ENCODE measurements at places on chromosomes 4 and X.

DNA sequence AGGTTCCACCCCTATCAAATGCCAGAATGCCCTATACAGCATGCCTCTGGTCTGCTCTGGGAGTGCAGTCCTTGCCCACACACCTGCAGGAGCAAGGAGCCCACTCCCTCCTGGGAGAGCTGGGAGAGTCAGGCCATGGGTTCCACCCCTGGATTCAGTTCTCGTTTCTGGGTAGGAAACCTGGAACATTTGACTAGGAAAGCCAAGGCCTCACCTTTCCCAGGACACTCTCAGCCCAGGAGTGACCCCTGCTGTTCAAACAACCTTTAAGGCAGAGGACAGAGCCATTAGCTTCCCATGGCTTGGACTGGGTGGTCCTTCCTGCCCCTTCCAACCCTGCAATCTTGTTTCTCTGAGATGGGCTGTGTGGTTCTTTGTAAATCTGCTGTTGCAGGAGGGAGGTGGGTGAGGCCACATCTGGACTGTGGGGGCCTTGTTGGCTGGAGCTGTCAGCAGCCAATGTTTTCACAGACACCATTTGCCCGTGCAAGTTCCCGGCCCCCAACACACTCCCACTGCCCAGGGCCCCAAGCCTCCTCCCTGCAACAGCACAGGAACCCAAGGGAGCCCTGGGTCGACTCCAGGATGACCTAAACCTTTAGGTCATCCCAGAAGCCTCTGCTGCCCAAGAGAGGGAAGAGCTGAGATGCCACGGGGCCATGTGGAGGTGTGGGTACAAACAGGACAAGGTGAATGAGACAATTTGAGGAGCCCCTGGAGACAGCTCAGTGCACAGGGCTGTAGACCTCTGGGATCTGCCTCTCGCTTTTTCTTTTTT, 104.4 kb downstream of the PJA1 start:
- DNase-seq = no peak

DNA sequence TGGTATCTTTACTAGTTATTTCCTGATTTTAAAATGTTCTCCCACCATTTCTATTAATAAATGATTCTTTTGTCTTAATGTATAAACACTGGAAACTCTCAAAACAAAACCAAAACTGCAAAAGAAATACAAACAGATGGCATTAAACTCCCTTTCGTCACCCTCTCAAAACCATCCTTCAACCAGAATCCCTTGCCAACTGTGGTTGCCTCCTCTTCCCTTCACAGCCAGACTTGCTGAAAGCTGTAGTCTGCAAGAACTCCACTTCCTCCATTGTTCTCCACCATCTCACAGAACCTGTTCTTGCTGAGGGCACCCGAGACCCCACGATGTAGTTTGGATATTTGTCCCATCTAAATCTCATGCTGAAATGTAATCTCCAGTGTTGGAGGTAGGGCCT, 96.5 kb downstream of the WWC2 start:
- DNase-seq = no peak

- no peak for DNase-seq
These were observed 20.0 kb downstream of the HCCS start for GRCh38 chrX:11131146-11131545.

- DNase-seq = no peak
These were observed 538 bp upstream of the CYTL1 start for GRCh38 chr4:5019796-5020195.

- DNase-seq = no peak
These were observed 276.4 kb downstream of the RPA4 start for GRCh38 chrX:97159916-97160800.

- DNase-seq = no peak
These were observed 77.1 kb downstream of the SLC9A7 start for GRCh38 chrX:46681849-46682248.

- no peak for DNase-seq
These were observed 12.2 kb downstream of the RNF150 start for GRCh38 chr4:141121101-141121500.

DNA sequence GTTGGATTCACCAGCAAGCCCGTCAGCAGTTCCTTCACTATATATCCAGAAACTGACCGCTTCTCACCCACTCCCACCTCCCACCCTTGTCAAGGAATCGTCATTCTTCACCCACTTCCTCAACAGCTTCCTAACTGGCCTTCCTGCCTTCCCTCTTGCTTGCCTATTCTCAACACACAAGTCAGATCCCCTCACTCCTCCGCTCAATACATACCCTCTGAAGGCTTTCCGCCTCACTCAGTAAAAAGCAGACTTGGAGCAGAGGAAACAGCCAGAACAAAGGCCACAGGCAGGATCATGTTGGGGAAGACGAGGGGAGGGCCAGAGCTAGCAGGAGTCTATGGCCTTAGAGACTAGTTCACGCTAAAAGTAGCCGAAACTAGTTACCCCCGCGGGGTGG, 23.7 kb downstream of the RWDD4 start:
- DNase-seq = peak; percentile 32
